ENCODE measurements at places on chromosomes 11 and 22.

DNA sequence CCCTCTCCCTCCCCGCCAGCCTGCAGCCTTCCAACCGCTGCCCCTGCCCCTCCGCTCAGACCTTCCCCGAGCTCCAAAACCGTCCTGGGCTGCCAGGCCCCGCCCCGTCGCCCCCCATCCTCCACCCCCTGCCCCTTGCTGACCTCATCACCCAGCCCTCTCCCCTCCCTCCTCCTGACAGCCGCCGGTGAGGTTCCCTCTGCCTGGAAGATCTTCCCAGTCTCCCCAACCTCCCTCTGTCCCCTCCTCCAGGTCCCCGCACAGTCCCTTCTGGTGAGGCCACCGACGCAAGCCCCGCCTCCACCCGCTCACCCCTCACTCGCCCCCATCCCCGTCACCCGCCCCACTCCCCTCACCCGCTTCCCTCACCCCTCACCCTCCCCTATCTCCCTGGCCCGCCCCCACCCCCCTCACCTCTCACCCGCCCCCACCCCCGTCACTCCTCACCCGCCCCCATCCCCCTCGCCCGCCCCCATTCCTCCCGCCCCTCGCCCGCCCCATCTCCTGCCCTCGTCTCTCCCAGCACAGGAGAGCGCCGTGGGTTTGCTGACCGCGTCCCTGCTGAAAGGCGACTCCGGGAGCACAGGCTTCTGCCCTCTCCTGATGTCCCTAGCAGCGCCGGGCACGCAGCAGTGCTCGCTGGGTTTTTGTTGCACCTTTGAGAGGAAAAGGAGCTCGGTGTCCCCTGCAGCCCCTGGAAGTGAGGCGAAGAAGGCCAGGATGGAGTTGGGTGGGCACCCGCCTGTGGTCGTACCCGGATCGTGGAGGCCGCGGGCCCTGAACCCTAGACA is 16.4 kb upstream of the UPK3A start:
- DNase-seq: peak; percentile 94

DNA sequence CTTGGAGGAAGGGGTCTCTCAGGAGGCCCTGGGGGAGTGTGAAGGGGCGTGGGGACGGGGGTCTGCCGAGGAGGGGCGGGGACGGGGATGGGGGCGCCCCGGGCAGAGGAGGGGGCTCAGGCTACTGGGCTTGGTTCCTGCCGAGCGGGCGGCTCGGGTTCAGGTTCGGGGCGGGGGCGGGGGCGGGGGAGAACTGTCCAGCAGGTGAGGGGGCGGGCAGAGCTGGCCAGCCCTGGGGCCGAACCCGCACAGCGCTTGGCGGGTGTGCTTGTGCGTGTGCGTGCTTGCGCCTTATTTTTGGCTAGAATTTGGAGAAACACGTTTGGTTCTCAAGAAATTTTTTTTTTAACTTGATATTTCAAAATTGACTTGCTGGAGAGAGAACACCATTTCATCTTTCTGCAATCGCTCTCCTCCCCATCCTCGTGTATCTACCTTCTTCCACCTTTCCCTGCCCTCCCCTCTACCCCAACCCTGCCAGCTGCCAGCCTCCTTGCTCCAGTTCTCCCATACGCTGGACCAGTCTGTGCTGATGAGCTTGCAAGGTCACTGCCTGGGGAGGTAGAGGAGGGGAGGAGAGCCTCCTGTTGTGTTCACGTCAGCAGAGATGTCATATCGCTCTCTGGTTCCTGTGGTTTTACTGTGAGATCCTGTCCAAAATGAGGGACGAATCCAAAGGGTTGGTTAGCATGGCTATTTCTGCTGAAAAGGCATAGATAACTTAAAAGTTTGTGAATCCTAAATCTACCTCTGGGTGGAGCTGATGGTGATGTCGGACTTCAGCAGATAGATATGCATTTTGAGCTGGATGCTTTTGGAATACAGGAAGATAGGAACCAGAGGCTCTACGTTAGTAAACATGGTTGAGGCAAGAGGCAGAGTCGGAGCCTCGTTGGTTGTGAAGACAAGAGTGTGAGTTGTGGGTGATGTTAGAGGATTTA is 668 bp downstream of the MADD start:
- DNase-seq: peak; percentile 68

DNA sequence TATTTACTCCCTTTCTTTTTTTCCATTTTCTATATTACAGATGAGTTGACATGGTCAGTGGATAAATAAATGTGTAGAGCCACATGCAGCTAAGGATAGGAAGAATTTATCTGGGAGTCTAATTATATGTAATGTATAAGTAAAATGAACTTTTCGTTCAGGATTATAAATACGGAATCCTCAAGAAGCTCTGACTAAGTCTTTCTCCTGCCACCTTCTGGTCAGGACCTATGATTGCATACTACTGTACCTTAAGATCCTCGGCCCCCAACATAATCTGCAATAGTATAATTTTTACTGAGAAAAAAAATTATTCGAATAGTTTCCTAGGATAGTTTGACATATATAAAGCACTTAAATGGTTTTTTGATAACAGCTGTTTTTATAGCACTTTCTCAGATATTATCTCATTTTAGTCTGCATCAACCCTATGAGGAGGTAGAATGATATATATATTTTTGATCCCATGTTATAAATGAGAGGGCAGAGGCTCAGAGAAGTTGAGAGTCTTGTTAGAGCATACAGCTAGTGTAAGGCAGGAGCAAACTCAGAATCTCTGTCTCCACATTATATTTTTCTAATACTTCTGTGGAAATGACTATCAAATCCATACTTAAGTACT is 36.1 kb downstream of the CCDC90B start:
- no peak for DNase-seq

DNA sequence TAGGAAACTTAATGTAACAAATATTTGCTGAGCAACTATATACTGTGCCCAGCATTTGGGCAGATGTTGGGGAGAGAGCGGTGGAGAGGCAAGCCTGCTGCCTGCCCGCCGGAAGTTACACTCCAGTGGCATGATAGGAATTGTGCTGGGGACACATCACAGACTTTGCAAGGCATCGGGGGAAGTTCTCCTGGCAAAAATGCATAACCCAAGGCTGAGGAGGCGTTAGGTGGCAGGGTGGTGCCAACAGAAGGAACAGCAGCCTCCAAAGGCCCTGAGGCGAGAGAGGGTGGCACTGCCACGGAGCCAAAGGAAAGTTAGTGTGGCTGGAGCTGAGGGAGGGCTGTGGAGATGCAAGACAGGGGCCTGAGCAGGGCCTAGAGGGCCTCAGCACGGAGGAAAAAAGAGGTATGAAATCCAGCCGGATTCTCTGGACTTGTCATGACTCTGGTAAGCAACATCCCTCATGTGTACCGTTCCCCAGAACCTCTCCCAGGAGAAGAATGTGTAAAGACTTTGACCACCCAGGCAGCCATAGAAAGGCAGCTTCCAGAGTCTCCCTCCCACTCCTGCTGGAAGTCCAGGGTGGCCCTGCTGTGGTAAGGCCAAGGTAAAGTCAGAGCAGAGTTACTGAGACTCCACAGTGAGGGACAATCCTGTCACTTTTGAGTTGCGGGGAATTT is 76.1 kb upstream of the RAB1B start:
- no peak for DNase-seq

- DNase-seq: peak; percentile 93
Observed at GRCh38 chr11:131668500-131669400, 298.3 kb downstream of the NTM start.

Data from islet precursor cell (in vitro differentiated cells).